ENCODE measurements at places on chromosomes 16 and 17.

- DNase-seq = no peak
Observed at GRCh38 chr17:45935710-45936509, 41.6 kb downstream of the MAPT start.

- no peak for DNase-seq
Observed at GRCh38 chr17:81527591-81528383, at the start of gene FSCN2. Gene FSCN2 (plus strand): TSS chr17:81528377. CDS start chr17:81528532, 155 bp downstream.

DNA sequence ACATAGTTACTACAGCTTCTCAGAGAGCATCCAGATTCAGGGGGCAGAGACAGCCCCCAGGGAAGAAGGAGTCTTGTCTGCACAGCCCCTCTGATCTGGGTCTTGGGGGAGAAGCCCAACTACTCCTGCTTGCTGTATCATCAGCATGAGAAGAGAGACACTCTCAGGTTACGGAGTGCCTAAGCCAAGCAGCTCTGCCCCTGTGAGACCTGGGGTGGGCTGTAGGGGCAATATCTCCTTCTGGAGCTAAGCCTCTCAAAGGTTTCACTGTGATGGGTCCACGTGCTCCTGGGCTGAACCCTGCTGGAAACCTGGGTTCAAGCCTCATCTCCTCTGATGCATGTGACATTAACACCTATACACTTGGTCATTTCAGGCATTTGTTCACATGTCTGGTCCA lies 123.2 kb downstream of the CPPED1 start:
- no peak for DNase-seq

DNA sequence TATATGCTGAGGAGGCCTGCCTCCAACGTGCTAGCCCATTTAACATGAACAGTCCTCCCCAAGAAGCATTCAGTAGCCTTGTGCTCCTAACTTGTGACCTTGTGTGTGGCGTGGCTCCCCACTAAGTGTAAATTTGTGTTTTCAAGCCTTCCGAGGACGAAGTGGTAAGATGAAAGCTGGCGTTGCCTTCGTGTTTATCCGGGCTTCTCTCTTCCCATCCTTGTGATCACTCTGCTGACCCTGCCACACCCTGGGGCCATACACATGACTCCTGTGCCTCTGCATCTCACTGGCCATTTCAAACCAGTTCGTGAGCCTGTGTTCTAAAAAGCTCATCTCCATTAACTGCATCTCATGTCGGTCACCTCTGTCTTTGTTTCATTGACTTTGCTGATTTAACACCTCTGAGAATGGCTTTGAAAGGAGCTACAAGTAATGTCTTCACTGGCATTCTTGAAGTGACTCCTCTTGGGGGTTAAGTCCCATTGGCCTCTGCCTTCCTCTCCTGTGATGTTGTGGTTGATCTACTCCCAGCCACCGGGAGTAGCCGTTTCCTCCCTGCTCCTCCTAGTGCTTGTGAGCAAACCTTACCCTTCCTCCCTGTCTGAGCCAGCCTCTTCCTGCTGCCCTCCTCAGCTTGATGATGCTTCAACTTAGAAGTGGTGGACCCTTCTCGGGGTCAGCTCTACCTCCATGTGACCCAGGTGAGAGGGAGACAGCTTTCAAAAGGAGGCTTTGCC lies 27.4 kb upstream of the NAGLU start:
- DNase-seq = no peak

- no peak for DNase-seq
Observed at GRCh38 chr16:72285324-72285723, 113.4 kb upstream of the PMFBP1 start.

GRCh38 chr17:76155988-76156661 lies 15.1 kb upstream of the FOXJ1 start:
- DNase-seq = no peak

DNA sequence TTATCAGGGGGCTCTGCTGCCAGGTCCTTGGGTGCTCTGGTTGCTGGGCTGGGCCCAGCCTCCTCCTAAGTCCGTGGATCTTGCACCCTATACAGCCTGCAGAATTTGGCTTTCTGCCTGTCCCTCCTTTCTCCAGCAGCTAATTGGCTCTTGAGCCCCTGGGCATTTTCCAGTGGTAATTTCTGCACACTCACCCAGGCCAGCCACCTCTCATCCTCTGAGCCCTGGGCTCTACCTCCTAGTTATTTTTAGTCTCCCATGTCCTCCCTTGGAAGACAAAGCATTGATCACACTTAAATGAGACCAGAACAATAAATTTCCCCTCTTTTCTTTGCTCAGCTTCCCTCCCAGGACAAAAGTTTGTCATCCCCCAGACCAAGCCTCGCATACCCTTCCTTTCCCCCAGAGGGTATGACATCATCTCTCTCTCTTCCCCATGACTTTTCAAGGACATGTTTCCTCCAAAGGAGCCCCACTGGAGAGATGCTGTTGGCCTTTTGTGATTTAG lies 38.1 kb downstream of the C17orf75 start:
- DNase-seq = no peak

- DNase-seq = no peak
Observed at GRCh38 chr16:70018254-70018653, 67.1 kb downstream of the CLEC18A start.

DNA sequence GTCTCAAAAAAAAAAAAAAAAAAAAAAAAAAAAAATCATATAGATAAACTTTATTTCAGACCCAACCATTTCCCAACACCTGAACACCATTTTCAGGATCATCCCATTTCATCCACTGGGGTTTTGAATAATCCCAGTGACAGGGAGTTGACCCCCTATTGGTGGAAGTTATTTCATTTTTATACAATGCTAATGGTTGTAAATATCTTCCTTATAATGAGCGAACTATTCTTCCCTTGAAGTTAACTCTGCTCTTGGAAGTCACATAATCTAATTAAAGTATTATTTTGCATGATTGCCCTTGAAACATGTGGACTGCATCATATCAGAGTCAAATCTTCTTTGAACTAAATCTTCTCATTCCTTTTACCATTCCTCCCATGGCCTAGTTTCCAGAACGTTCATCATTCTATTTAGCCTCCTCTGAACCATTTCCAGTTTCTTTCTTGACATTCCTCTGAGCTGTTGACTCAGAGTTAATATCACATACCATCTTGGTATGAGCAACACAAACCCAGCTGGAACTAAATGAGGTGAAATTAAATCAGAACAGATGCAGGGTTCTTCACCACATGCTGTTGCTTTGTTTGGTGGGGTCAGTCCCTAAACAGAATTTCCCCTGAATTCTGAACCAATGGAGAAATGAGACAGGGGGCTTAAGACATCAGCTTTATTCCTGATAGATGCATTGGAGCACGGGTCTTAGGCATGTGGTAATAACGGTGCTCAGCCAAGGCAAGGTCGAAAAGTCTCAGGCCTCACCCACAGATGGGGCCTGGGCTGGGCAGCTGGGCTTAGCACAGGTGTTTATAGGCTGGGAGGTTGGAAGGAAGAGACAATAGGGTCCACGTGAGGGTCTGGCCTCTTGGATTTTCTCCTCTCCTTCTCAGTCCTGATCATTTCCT lies 8.9 kb downstream of the HSD17B2 start:
- DNase-seq = peak; percentile 99

DNA sequence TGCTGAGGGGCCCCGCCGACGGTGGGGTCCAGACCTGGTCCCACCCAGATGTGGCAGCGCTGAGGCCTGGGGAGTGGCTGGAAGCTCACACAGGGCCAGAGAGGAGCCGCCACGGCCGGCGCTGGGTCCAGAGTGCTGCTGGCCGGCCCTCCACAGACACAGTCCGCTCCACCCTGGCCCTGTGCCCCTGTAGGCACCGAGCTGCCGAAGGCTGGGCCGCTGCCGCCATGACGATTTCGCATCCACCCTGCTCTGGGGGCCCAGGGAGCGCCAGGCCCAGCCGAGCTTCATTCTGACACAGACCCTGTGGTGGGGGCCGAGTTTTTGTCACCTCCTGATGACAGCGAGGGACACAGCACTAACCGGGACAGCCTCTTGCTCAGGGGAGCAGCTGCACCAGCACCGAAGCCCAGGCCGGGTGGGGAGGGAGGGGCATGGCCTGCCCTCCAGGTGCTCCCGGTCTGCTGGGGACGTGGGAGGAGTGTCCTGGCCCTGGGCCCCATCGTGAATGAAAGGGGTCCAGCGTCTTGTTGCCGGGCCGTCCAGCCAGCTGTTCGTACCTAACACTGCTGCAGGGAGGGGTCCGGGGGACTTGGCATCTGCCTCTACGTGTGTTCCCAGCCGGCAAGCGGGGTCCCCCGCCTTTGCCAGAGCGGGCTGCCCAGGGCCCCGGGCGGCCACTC lies 27.1 kb upstream of the SSTR5 start:
- no peak for DNase-seq

GRCh38 chr17:32288615-32289014 lies 23.0 kb downstream of the RHBDL3 start:
- no peak for DNase-seq

- DNase-seq = peak; percentile 49
Observed at GRCh38 chr17:47698749-47699535, 5.0 kb downstream of the TBKBP1 start.

GRCh38 chr17:56917559-56918296 lies 3.9 kb upstream of the TRIM25 start:
- peak; percentile 41 for DNase-seq

DNA sequence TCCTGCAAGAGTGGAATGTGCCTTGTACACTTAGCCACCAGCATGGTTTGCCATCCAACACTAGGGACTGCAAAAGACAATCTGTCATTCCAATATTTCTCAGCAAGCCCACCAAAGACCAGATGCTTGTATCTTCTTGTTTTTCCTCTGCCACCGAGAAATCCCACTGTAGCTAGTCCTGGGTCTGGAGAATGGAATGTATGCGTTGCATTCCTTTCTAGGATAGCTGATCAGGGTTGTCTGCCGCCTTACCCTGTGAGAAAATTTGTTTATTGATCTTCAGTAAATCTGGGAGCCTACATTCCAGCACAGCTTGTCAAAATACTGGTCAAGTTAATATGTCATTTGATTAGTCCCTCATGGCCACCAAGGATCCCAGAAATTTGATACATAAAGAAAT lies 28.1 kb upstream of the ADAMTS18 start:
- DNase-seq = no peak

DNA sequence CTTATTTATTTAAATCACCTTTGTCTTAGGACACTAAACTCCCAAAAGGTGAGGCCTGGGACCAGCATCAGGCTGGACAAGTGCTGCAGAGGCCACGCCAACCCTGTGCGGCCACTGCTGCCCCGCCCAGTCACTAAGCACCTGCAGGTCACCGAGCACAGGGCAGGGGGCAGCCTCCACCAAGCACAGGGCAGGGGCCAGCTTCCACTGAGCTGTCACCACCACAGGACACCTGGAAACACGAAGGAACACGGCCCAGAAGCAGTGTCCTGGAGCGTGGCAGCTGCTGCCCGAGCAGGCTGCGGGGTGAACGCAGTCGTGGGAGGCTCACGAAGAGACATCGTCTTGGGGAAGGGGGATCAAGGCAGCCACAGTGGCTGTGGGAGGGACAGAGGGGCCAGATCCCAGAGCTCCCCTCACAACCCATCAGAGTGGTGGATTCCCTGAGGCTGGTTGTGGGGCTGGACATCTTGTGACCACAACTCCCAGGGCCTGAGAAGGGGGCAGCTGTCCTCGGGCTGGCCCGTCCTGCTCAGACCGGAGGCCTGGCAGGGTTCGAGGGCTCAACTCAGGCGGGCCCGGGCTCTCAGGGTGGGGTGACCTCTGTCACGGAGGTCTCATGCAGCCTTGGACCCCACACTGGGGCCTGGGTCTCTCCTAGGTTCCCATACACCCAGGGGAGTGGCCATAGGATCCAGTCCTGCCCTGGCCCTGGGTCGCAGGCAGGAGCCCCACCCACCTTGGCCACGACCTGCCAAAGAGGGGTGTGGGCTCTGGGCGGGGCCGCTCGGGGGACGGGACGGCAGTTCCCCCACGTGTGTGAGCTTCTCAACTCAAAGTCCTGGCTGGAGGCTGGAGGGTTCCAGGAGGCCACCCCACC lies 18.7 kb downstream of the RAB40B start:
- DNase-seq = no peak

DNA sequence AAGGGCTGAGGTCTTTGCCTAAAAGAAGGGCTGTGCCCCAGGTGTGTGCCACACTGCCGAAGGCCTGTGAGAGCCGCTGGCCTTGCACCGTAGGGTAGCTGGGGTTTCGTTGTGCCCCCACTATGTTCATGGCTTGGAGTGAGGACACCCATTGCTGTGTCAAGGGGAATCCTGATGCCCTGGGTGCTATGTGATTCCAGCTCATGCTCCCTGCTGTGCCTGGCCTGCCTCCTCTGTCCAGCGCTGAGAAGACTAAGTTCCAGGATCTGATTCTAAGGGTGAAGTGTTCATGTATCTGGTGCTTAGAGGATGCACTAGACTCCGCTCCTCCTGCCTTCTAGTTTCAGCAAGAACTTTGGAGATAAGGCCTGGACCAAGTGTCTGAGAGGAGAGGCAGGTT lies 47.4 kb downstream of the SREBF1 start:
- no peak for DNase-seq

GRCh38 chr16:66706506-66706880 lies 9.9 kb upstream of the CMTM4 start:
- DNase-seq = no peak

- DNase-seq = peak; percentile 80
Observed at GRCh38 chr16:85055493-85056210, 28.1 kb downstream of the KIAA0513 start.

DNA sequence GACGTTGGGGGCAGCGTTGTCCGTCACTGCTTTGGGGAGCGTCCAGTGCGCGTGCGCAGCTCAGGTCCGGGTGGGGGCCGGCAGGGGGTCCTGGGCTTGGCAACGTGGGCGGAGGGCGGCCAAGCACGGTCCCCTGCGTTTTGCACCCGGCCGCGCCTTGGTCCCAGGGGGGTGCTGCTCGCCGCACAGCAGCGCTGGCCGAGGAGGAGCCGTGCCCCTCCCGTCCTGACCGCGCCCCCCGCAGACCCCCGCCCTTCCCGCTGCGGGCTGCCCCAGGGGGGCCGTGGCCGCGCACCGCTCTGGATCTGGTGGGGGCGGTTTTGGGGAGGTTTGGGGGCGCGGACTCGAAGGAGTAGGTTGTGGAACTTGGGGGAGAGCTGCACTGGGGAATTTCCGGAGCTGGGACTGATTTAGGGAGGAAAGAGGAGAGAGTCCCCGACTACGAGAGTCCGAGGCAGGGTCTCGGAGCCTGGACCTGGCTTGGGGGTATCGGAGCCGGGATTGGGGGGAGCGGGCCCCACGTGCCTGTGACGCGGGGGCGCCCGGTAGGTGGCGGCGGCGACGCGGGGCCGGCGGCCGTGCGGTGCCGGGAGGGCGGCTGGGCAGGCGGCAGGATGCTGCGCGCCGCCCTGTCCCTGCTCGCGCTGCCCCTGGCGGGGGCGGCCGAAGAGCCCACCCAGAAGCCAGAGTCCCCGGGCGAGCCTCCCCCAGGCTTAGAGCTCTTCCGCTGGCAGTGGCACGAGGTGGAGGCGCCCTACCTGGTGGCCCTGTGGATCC lies at the start of gene SLC9A5:
SLC9A5 (plus strand) TSS at position 579 of the 777 bp plus-strand sequence; CDS start at position 615, 36 bp downstream.
- no peak for DNase-seq

GRCh38 chr17:11487469-11487868 lies 110.8 kb upstream of the DNAH9 start:
- DNase-seq = no peak

DNA sequence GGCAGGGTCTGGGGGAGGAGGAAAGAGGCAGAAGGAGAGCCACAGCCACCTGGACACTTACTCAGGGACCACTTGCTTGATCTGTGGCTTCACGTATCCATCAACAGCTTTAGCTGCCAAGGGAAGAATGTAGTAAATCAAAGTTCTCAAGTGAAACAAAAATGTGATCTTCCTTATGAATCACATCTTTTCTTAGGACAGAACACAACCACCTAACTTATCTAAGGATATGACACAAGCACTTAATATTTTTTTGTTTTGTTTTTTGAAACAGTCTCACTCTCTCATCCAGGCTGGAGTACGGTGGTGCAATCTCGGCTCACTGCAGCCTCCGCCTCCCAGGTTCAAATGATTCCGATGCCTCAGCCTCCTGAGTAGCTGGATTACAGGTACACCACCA lies 8.4 kb upstream of the GHDC start:
- peak; percentile 10 for DNase-seq

All from fibroblast of lung (primary cell).